Activated T-helper 17 cell treated with anti-CD3 and anti-CD28 coated beads, Interleukin-2, amount 50 U/mL, for 72 hours (primary cell): ENCODE measurements at places on chromosomes 16 and 17.

DNA sequence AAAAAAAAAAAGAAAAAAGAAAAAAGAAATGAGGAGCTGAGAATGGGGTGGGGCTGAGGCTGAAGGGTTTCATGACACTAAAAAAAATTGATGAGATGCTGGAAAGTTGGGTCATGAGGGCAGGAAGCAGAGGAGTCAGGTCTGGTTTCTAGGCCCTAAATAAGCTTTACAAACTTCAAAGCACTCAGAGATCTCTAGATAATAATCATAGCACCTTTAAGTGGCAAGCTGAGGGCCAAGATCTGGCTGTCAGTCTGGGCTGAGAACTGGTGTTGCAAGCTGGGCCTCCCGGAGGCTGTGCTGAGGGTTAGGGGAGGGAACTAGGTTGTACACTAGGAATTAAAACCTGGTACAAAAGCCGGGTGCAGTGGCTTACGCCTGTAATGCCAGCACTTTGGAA, 6.4 kb downstream of the ZNF764 start:
- peak; percentile 87 for ATAC-seq

- no peak for ATAC-seq
Measured at GRCh38 chr16:83842291-83842690, 34.5 kb downstream of the HSBP1 start.

- peak; percentile 77 for ATAC-seq
Measured at GRCh38 chr17:27569257-27569722, 61.7 kb upstream of the LGALS9 start.

GRCh38 chr16:5751216-5751615, 653.6 kb upstream of the EEF2KMT start:
- no peak for ATAC-seq

- no peak for ATAC-seq
Measured at GRCh38 chr17:64390044-64390443, 616 bp downstream of the PECAM1 start.

DNA sequence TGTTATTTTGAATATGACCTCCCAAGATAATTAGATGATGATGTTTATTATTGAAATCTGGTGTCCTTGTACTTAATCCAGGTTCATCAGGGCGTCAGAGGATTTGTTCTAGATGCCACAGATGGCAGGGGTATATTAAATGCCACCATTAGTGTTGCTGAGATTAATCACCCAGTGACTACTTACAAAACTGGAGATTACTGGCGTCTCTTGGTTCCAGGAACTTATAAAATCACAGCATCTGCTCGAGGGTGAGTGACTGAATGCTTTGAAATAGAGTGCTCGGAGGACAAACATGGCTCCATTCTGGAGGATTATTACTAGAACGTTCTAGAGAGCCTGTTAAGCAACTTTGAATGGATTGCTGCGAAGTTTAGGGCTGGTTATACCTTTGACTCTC, 33.5 kb upstream of the GOSR1 start:
- ATAC-seq, result no peak

DNA sequence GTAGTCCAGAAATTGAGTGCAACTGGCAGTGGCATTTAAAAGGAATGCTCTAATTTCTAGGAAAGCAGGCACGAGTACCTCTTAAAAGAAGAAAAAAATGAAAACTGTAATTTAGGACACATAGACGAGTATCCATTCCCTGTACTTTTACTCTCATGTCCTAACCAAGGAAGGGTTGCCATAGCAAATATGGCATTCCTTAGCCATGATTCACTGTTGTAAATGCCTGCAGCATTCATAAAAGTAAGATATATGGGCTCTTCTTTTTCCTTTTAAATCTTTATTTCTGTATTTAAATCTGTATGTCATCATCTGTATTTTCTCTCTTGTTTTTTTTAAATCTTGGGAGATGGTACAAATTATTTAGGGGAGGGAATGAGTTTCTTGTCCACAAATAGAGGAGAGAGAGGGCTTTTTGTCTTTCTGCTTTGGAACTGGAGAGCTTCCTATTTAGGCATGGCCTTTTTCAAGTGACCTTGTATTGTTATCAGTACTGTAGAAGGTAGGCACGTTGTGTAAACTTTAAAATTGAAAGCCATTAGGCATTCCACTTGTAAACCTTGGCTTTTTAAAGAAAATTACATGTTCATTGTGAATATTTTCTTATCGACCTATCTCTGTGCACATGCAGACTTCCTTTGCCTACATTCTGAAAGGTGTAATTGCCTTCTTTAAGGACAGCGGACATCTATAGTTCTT, 50.0 kb downstream of the TENT4B start:
- no peak for ATAC-seq

DNA sequence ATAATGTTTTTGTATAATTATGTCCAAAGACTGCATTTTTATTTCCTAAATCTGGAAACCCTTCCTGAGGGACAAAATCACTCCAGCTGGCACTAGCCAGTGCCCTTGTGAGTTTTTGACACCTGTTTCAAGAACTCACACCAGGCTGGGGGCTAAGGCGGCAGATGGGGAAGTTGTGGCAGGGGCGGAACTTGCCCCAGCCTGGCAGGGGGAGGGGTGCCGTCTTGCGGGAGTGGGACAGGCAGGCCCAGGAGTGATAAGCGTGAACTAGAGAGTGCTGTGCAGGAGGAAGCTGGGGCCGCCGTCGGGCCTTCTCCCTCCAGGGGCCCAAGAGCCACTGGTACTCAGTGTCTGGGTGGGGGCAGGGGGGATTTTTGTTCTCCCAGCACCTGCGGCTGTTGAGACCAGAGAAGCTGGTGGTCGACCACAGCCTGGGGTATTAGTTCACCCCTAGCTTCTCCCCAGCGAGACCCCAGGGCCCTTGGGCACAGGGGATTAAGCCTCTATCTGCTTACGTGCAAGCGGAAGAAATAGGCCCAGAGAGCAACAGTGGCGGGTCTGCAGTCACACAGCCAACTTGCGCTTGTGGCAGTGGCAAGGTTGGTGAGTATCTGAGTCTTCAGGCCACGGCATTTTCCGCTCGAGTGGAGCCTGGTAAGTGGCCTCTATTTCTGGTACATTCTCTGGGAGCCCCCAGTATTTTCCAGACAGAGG, 40.2 kb upstream of the PLCG2 start:
- ATAC-seq, result no peak

DNA sequence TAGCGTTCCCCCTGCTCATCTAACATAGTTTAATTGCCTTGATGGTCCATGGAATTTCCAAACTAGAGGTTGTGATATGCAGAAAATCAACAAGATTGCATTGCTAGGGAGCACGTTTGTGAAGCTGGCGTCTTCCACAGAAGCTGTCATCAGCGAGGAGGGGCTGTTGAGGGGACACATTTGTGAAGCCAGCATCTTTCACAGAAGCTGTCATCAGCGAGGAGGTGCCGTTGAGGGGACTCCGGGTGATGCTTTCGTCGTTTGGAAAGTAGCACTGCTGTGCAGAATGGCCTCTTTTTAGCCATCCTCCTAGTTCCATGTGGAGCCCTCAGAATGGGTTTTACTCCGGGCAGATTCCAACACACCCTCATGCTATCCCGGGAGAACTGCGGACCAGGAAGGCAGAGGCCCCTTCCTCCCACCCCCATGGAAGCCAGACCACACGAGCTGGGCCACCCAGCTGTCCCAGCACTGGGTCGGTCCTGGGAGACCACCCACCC, 119.6 kb upstream of the CHMP6 start:
- no peak for ATAC-seq

- ATAC-seq, result no peak
Measured at GRCh38 chr17:65729207-65729606, 167.8 kb upstream of the AXIN2 start.

- no peak for ATAC-seq
Measured at GRCh38 chr17:66268247-66268927, 34.0 kb upstream of the PRKCA start.

DNA sequence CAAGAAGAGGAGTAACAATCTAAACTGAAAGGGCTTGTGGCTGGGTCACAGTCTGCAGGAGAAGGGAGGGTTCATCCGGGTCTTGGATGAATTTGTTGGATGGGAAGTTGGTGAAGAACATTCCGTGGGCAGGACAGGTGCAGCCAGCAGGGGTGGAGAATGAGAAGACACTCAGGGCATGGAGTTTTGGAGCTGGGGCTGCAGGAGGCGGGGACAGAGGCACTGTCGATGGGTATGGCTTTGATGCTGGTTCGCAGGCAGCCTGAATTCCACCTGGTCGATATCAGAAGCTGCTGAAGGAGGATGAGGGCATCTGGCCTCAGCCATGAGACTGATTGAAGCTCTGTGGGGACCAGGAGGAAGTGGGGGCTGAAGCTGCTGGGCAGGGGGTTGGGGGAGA, 36.1 kb upstream of the CBFA2T3 start:
- ATAC-seq, result no peak

DNA sequence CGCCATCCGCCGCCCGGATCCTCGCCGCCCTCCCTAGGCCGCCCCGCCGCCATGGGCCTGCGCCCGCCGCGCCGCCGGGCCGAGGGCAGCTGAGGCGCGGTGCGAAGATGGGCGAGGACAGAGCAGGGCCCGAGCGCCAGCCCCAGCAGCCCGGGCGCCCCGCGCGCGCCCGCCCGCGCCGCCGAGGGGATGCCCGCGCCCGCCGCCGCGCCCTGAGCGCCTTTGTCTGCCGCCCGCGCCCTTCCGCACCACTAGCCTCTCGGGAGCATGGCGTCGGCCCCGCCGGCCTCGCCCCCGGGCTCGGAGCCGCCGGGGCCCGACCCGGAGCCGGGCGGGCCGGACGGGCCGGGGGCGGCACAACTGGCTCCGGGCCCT, 278 bp downstream of the RAB11FIP3 start:
- peak; percentile 70 for ATAC-seq

DNA sequence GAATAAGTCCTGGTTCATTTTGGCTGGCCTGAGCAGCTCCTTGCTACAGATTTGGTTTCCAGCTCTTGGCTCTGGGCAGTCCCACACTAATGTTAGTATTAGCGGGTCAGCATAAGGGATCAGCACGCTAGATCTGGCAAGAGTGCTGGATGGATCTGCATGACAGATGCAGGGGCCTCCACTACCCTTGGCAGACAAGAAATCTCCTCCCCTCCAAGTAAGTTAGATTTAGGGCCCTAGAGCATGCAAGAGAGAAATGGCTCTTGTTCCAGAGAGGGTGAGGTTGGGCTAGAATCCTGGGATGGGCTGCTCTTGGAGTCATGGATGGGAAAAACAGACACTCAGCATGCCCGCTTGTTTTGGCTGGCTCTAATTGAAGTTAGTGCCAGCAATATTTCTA, 414.3 kb downstream of the RBFOX1 start:
- ATAC-seq, result no peak
